ENCODE measurements at places on chromosomes 1 and 21.

DNA sequence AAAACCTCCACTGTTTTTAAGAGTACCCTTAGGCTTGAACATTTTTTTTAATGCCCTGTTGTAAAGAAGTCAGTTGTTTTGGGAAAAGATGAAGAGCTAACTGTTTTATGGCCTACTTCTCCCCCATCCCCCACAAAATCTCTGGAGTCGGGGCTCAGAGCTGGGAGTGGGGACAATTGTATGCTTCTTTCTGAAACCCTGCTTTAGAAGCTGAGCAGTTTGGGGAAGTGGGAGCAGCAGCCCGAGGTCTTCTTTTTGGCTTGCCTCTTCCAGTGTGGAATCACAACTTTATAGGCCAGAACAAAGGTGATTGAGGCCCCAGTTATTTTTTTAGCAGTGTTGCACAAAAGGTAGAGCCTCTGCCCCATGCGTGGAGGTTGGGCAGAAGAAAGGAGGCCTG is 25.2 kb downstream of the PPP2R5A start:
- DNase-seq = no peak

DNA sequence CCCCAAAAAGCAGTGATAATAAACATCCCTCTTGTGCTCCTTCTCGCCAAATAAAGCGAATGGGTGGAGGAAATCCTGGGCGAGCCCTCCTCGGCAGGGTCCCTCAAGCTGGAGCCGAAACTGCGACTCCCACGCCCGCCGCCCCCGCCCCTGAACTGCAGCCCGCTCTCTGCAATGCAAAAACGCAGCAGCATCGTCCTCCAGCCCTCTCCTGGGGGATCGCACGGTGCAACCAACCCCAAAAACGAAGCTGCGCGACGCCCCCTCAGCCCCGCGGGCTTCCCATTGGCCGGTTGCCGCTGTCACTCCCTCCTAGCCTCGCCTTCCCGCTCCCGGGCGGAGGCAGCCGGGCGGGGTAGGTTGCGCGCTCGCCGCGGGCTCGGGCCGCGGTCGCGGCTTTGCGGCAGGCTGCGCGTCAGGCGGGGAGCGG is at the start of gene TMCC2:
Gene TMCC2, plus strand, starts transcription at position 363 of the 430 bp plus-strand sequence. CDS start 619 bp downstream, outside the sequence.
- peak; percentile 80 for DNase-seq

DNA sequence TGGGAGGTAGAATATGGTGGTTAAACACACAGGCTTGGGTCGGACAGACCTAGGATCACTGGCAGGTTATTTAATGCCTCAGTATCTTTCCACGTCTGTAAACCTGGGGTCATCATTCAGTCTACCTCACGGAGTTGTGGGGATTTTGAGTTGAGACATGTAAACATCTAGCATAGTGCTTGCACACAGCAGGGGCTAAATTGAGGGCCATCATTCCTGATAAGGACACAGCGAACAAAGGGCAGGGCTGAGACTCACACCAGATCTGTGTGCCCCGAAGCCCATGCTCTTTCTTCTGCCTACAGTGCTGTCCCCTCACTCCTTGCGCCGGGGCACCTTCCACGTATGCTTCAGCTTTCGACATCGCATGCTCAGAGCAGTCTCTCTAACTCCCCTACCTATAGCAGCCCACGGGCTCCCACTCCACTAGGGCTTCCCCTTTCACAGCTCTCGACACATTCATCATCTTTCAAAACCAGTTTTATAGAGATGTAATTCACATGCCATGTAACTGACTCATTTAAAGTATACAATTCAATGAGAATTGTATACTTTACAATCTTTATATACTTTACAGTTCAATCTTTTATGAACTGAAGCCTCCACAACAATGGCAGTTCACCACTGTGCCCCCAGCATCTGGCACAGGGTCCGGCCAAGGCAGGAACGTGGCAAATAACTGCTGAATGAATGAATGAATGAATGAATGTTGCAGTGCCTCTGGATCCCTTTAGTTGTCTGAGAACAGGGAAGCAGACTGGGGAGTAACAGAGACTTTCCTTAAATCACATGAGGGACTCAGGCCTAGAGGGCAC is 48.0 kb downstream of the GPR161 start:
- DNase-seq = no peak

DNA sequence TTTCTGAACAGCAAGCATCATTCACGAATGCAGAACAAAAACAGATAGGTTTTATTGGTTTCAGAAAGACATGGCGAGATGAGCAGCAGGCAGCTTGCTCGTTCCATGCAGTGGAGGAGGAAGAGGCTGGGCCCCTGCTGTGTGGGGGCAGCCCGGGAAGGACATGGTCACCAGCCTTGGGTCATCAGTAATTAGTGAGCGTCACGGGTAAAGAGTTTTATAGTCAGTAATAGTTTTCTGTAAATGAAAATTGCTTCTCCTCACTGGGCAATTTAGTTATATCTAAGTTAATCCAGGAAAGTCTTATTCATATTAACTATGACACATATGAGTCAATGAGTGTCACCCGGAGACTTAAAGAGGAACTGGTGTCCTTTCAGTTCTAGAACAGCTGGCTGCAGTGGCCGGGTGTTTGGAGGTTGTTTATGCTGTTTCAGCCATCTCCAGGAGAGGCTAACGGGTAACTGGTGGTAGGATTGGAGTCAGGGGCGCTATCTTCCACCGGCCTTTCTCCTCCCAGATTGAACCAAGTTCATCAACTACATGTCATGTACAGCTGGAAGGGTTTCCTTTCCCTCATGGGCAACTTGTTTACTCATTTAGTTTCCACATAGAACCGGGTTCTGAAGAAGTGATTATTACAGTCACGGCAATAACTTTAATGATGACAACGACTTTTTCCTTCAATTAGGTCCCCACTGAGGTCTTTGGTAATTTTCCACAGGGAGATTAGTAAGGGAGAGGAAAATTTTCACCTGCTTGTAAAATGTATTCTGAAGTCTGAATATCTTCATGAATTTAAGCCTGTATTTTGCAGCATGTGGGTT is 34.6 kb upstream of the SLC45A1 start:
- no peak for DNase-seq

DNA sequence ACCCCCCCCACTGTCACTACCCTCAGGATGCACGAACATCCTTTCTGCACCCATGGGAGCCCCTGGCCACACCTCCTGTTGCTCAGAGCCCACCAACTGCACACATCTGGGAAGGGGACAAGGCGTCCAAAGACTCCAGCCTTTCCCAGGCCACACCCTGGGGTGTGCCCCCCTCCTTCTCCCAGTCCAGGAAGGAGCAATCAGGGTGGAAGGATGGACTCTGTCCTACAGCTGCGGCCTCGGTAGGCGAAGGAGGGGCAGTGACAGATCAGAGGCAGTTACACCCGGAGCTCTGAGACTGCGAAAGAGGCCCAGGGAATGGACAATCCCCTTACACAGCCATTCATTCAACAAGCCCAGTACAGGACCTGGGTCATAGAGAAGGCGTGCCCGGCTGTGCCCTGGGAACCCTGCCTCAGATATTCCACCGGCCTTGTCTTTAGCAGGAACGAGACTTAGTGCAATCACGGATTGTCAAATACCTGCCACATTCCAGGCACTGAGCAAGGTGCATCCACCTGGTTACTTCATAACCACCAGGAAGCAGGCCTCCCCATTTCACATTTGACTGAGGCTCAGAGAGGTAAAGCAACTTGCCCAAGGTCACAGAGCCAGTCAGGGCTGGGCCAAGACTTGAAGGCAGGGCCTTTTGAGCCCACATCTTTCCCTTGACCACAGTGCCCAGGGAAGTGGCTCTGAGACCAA is 9.4 kb downstream of the HSPG2 start:
- no peak for DNase-seq

DNA sequence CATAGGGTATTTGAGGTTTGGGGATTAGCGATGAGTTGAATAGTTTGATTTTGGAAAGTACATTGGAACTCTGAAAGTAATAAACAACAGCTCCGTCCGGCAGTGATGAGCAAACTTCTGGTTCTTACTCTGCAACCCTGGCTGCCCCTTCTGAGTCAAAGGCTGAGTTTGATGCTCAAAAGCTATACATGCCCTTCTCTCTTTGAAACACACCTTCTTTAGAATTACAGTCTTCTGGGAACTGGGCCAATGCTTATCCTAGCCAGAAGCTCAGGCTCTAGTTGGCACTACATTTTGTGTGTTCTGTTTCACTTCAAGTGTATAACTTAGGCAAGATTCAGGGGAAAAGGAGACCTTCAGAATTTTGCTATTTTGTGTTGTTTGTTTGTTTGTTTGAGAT is 9.3 kb downstream of the AHCYL1 start:
- DNase-seq = no peak

- DNase-seq = no peak
Observed at GRCh38 chr1:96538111-96538641, 183.4 kb upstream of the PTBP2 start.

DNA sequence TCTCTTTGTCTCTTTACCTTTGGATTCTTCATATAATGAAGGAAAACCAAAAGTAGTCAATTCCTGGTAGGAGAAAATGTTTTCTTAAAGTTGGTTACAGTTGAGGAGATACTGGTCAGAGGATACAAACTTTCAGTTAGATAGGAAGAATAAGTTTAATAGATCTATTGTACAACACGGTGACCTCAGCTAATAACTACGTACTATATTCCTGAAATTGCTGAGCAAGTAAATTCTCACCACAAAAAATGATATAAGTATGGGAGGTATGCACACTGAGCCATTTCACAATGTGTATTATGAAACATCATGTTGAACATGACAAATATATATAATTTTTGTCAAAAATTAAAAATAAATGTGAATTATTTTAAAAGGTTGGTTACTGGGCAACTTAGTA is 20.4 kb downstream of the SSX2IP start:
- no peak for DNase-seq

- DNase-seq = no peak
Observed at GRCh38 chr1:91499904-91500755, 521 bp upstream of the CDC7 start.

GRCh38 chr1:58975888-58976287 is 192.0 kb upstream of the JUN start:
- no peak for DNase-seq

- DNase-seq = no peak
Observed at GRCh38 chr1:192839162-192840066, 30.6 kb downstream of the RGS2 start.

- no peak for DNase-seq
Observed at GRCh38 chr1:181117648-181118449, 29.3 kb downstream of the IER5 start.

DNA sequence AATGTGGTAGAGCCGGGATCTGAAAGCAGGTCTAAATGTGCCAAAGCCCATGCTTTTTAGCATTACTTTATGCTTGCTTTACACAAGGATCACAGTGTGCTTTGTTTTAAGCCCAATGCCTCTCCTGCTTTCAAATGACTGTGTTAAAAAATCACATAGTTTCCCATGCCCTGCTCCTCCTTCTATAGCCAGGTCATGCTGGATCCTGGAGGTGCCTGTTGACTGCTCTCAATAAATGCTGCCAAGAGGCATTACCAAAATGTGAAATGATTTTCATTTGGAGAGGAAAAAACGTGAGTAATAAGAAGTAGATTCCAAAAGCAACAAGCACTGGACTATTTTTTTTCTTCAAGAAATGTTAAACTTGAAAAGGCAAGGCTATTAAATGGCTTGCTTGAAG is 420.7 kb upstream of the USP24 start:
- no peak for DNase-seq

GRCh38 chr21:24050231-24050630 is 1557.0 kb downstream of the MRPL39 start:
- DNase-seq = no peak

- no peak for DNase-seq
Observed at GRCh38 chr1:151825751-151826660, 5.6 kb downstream of the RORC start.

GRCh38 chr21:44454747-44455523 is at the start of gene LRRC3:
Gene LRRC3 (plus strand): TSS chr21:44455510. CDS start chr21:44456645, 1,135 bp downstream.
- peak; percentile 83 for DNase-seq

DNA sequence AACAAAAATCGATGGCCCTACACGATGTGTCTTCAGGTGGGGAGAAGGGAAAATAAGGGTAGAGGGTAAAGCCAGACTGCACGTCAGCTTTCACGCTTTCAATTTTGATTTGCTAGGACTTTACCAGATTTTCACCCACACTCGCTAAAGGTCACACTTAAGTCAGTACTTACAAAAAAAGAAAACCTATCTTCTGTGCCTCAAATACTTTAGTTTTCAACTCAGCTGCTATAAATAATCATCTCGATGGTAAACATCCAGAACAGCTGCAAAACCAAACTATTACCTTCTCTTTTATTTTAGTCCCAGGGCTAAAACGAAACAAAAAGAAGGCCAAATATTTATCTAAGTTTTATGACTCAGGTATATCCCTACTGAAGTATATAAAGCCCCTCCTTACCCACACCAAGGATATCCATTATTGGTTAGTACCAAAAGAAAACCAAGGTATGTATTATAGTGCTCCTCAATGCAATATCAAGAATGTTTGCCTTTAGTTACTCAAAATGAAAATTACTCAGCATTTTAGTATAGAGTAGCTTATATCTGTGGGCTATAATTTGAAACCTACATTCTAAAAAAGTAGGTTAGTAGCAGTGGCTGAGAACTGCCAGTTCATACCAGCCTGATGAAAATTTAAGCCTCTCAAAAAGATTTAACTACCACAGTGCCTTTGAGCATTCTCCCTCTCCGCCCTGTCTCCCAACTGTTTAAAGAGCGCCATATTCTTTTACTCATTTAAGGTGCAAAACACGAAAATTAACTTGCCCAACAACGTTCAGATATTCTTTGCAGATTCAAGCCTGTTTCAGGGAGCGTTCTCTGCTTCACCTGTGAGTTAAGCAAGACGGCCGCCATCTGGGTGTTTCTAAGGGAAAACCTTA is 1.5 kb downstream of the CSDE1 start:
- no peak for DNase-seq

- no peak for DNase-seq
Observed at GRCh38 chr1:119878171-119878570, 18.1 kb downstream of the ADAM30 start.

GRCh38 chr1:197285526-197286205 is 17.6 kb downstream of the CRB1 start:
- DNase-seq = peak; percentile 81

- DNase-seq = no peak
Observed at GRCh38 chr1:72230746-72231145, 51.6 kb downstream of the NEGR1 start.

- DNase-seq = peak; percentile 18
Observed at GRCh38 chr1:86648255-86648654, 56.1 kb upstream of the SH3GLB1 start.

DNA sequence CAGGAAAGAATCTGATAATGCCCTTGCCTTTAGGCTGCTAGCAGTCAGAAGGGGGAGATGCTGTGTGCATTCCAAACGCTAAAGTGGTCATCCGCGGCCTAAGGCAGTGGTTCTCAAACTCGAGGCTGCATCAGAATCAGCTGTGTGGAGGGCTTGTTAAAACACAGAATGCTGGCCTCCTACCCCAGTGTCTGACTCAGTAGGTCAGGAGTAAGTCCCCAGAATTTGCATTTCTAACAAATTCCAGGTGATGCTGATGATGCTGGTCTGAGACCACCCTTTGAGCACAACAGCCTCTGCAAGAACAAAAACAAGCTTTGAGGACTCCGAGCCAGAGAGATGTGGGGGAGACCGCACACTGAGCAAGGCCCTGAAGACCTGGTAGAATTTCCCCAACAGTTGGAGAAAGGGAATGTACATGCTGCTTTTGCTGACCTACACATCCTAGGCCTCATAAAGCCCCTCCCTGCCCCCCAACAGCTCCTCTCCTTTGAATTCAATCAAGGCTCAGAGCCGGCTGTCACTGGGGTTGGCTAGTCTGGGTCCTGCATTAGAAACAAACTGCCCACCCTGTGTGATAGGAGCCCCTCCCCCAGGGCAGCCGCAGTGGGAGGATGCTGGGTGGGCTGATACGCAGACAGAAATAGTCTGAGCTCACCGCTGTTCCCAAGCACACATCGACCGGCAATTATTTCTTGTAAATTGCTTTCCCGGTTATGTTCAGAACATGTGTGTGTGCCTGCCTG is 27.1 kb downstream of the SHISAL2A start:
- DNase-seq = no peak

GRCh38 chr21:37064841-37065240 is 8.0 kb downstream of the PIGP start:
- DNase-seq = no peak

Data from SW480 (cell line).